ENCODE measurements at places on chromosomes 4 and X. TPM values are rescaled to one million over a fixed set of nuclear protein-coding genes. Genes with fewer than 3 reads are reported as not detected.

Gene ZMAT1
- 2.1 TPM for total RNA-seq

DNA sequence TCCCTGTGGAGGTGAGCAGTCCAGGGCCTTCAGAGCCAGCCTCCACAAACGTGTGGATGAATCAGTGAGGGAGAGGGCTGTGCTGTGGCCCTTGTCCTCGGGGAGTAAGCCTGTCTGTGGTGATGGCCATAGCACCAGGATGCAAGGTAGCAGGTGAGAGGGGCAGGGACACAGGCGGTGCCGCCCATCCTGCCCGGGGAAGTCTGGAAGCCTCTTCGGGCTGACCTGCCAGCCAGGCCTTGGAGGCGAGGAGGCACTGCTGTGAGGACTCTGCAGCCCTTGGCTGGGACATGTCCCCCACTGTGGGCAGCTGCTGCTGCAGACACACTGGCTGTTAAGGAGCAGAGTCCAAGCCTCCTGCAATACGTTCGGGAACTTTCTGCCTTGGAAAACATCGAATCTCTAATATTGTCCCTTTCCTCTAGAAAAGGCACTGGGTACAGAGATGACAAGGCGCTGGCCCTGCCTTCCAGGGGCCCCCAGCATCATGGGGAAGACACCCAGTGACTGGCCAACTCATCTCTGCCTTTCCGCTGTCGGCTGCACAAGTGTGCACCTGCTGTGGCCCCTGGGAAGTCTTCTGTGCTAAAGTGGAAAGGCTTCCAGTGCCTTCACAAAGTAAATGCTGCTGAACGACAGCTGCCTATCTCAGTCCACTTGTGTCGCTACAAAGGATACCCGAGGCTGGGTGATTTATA is 101.4 kb downstream of the ADRA2C start:
- peak; percentile 22 for DNase-seq

DNA sequence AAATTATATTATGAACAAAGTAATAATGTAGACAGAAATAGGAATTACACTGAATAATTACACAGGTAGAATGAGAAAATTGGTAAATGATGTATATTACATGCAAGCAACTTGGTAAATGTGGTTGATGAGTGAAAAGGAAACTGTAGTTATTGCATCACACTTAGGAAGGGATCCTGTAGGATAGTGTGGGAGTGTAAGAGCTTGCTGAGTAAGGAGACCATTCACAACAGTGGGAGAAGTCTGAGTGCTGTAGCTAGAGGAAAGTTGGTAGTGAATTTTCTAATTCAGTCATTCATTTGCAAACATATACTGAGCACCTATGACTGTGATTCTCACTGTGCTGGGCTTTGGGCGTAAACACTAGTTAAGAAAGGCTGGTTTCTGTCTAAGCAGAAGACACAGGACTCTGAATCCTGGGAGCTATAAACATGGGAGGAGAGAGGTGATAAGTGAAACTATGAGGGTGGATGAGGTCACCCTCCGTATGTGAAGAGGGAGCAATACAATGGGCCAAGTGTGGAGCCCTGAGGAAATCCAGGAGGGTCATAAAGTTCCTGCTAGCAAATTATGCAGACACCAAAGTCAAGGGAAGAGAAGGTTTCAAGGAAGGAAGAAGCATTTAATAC is 14.2 kb upstream of the CPE start:
- DNase-seq = no peak

DNA sequence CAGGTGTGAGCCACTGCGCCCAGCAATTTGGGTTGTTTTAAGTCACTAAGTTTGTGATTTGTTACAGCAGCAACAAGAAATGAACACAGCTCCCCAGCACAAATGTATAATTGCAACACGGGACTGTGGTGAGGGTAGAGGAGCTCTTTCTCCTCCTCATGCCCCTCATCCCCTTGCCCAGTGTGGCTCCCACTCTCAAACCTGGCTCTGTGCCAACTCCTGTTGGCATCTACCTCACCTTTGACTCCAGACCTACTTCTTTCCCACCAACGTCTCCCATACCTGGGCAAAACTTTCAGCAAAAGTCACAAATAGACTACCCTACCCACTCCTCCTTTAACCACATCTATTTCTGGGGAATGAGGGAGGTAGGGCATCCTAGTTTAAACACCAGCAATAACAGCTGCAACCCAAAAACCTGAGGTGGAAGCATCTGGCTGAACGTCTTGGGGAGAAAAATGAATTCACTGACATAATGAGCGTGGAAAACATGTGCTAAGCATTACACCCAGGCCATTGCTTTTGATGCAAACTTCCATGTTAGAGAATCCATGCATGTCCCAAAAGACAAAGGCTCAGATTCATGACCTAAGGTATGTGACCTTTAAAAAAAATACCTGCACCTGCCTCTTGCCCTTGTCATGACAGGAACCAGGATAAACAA is 19.2 kb downstream of the LNX1 start:
- no peak for DNase-seq

GRCh38 chr4:185685804-185686203 is 126.2 kb downstream of the SORBS2 start:
- DNase-seq = no peak

GRCh38 chr4:94965852-94966251 is 208.1 kb downstream of the BMPR1B start:
- DNase-seq = no peak
